ENCODE measurements at places on chromosomes 3 and 15. TPM values are rescaled to one million over a fixed set of nuclear protein-coding genes. Genes with fewer than 3 reads are reported as not detected.

The CFAP100 gene
- not detected for total RNA-seq

The DOCK3 gene
- 0.36 TPM for total RNA-seq

The STRC gene
- total RNA-seq: not detected

The SST gene
- total RNA-seq: not detected

The GRM7 gene
- total RNA-seq: not detected

The PCLAF gene
- 6.6 TPM for total RNA-seq

The CD276 gene
- 87.3 TPM for total RNA-seq

The A4GNT gene
- total RNA-seq: not detected
